T-helper 17 cell (primary cell): ENCODE measurements at places on chromosomes 3 and 15.

GRCh38 chr3:62631488-62631887 is 243.7 kb downstream of the CADPS start:
- DNase-seq: no peak

GRCh38 chr15:63729115-63729884 is 104.4 kb downstream of the HERC1 start:
- DNase-seq: no peak

- no peak for DNase-seq
Observed at GRCh38 chr3:62167566-62168262, 205.6 kb downstream of the FEZF2 start.

GRCh38 chr3:157469561-157470294 is 33.1 kb downstream of the PTX3 start:
- DNase-seq: no peak

DNA sequence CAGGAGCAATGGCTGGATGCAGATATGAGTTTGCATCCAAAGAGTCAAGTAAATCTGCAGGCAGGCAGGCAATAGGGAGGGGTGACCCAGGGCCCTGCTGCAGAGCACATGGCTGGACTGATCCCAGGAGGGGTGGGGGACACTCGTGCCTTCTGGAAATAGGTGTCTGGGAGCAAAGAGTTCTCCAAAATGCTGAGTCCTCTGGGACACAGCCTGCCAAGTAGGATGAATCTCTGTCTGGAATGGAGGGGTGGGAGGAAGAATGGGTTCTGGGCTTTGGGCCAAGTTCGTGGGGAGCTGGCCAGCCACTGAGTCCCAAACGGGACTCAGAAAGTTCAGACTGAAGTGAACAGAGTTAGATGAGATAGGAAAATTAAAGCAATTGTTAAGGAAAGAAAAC is 214.5 kb downstream of the MTHFS start:
- no peak for DNase-seq

- DNase-seq: no peak
Observed at GRCh38 chr15:65323071-65323511, 18.6 kb downstream of the RNU5B-1 start.

DNA sequence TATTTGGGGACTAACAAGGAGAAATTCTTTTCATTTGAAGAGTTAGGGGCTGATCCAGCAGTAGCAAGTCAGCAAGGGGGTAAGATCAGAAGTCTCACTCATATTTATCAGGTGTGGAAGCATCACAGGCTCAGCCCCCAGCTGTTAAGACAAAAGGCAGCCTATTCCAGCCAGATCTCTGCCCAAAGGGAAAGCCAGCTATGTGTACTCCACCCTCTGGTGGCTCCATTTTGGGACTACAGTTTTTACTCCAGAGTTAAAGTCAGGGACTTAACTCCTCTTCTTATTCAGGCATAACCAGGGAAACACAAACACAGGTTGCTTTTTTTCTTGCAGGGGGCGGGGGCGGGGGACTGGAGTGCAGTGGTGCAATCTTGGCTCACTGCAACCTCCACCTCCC is 19.2 kb downstream of the UBP1 start:
- DNase-seq: no peak

DNA sequence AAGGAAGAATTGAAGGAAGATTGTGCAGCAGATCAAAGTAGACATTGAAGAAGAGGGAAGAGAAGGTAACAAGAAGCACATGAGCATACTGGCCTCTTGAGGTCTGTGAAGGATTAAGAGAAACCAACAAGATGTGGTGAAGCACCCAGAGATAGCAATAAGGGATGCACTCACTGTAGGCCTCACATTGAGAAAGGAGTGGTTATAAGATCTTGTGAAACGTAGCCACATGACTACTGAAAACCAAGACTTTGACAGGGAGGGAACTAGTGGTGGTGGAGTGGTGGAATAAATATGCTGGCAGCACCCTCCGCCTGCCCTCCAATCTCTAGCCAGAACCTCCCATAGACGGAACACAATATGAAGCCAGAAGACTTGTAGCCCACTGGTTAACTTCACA is 651.2 kb downstream of the DIPK2A start:
- DNase-seq: no peak

DNA sequence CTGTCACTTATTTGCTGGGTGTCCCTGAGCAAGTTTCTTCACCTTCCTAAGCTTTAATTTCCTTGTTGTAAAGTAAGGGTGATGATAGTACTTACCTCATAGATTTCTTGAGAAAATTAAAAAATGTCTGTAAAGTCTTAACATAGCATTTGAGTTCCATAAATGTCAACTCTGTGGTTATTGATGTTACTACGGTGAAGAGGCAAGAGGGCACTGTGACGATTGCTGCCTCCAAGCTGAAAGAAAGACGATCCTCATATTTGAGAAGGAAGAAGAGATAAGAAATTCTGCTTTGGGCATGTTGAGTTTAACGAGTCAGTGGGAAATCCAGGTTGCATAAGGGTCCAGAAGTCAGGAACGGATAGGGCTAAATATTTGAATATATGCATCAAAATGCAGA is 240.8 kb upstream of the ZPLD1 start:
- no peak for DNase-seq

DNA sequence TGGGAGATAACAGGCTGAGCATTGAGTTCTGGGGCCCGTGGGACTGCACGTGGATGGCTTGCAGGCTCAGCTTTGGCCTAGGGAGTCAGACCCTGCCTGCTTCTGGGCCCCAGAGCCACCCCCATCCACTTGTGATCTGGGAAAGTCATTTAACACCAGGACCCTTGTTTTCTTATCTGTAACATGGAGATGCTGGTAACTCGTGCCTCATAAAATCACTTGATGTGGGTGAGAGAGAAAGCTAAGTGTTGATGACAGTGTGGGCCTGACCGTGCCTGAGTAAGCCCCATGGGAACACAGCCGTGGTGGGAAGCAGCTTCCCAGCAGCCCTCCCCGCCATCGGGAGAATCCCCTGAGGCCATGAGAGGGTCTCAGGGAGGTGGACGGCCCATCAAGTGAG is 378.1 kb downstream of the GABRB3 start:
- no peak for DNase-seq

DNA sequence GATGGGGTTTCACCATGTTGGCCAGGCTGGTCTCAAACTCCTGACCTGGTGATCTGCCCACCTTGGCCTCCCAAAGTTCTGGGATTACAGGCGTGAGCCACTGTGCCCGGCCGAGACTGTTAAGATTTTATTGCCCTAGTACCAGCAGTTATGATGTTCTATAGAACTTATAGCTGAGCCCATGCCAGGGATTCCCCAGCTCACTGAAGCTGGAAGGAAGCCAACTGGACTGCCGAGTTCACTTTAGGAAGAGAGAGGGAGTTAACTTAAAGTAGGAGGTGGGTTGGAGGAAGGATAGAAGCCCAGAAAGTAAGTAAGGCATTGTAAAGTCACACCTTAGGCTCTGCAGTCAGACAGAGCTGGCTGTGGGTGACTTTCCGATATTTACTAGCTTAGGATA is 101.1 kb upstream of the BOC start:
- no peak for DNase-seq

DNA sequence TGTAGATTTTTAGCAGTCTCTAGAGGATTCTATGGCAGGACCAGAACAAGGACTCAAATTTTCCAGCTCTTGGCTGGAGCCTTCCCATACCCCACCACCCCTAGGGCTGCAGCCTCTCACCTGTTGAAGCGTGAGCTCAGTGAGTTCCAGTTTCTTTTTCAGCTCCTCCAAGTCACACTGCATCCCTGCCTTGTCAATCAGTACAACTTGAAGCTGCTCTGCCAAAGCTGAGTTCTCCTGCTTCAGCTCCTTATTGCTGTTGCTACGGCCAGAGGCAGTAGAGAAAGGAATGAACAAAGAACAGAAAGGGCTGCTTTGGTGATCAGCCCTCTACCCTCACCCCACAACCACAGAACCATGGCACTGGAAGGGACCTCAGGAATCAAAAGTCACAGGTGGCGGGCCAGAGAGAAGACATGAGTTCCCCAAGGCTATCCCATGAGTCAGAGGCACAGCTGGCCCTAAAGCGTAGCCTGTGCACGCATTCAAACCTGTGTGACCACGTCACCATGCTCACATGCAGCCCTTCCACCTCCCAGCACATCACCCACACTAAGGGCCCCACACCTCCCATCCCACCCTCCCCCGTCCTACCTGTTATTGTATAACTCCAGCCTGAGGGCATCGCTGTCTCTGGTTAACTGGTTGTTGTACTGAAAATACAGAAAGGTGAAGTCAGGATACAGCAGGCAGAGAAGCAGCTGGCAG is 83.3 kb upstream of the C2CD4B start:
- no peak for DNase-seq

GRCh38 chr3:186589121-186589520 is 18.6 kb downstream of the DNAJB11 start:
- no peak for DNase-seq

- DNase-seq: no peak
Observed at GRCh38 chr3:59734061-59734460, 684.2 kb upstream of the CFAP20DC start.

GRCh38 chr3:119417771-119418512 is 45.5 kb downstream of the TMEM39A start:
- no peak for DNase-seq

GRCh38 chr15:69919816-69920215 is 177.9 kb downstream of the TLE3 start:
- DNase-seq: no peak

- no peak for DNase-seq
Observed at GRCh38 chr15:37076543-37076942, 23.8 kb downstream of the MEIS2 start.

- DNase-seq: no peak
Observed at GRCh38 chr3:13008155-13008995, 64.9 kb downstream of the IQSEC1 start.

DNA sequence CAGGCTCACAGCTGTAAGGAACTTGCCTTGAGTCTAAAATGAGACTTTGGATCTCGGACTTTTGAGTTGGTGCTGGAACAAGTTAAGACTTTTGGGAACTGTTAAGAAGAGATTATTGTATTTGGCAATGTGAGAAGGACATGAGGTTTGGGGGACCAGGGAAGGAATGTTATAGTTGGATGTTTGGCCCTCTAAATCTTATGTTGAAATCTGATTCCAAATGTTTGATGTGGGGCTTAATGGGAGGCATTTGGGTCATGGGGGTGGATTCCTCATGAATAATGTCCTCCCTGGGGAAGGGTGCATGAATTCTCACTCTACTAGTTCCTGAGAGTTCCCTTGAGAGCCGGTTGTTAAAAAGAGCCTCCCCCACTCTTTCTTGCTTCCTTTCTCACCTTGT is 18.5 kb upstream of the CHCHD6 start:
- no peak for DNase-seq

DNA sequence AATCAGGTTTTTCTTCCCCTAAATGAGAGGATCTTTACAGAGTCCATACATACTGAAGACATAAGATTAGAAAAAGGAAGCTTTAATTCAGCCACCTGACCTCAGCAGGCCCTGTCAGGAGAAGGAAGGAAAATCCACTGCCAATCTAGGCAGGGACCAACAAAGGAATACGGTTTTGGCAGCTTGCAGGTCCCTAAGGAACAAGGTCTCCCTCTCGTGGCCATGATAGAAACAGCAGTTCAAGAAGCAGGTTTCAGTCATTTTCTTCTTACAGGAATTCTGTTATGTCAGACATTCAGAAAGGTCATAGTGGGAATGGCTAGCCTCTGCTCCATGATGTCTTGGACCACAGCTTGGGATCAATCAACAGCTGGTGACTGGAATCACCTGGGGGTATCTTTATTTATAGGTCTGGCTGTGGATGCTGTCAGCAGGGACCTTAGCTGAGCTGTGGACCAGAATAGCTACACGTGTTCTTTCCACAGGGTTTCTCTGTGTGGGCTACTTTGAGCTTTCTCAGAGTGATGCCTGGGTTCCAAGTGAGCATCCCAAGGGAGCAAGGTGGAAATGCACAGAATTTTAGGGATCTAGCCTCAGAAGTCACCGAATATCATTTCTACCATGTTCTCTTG is 9.4 kb upstream of the CMSS1 start:
- DNase-seq: no peak

DNA sequence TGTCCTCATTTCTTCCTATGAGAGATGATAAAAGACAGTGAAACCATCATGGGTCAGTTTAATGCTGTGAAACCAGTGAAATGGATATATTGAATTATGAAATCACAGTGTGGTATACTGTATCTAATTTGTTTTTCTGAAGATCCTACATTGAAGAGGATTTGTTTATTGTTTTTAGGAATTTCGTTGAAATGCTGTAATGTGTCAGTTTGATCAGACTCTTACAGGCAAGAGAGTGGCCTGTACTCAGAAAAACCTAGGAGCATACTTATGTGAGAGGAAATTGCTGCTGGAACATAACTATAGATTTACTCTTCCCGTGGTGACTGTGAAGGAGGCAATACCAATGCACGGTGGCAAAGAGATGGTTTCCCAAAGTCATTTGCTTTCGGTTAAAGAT is 29.1 kb upstream of the ONECUT1 start:
- DNase-seq: no peak

- DNase-seq: no peak
Observed at GRCh38 chr3:133115176-133115575, 77.0 kb downstream of the TMEM108 start.

- no peak for DNase-seq
Observed at GRCh38 chr3:65483011-65483410, 555.7 kb downstream of the MAGI1 start.

- DNase-seq: no peak
Observed at GRCh38 chr3:77746892-77747291, 707.0 kb downstream of the ROBO2 start.

DNA sequence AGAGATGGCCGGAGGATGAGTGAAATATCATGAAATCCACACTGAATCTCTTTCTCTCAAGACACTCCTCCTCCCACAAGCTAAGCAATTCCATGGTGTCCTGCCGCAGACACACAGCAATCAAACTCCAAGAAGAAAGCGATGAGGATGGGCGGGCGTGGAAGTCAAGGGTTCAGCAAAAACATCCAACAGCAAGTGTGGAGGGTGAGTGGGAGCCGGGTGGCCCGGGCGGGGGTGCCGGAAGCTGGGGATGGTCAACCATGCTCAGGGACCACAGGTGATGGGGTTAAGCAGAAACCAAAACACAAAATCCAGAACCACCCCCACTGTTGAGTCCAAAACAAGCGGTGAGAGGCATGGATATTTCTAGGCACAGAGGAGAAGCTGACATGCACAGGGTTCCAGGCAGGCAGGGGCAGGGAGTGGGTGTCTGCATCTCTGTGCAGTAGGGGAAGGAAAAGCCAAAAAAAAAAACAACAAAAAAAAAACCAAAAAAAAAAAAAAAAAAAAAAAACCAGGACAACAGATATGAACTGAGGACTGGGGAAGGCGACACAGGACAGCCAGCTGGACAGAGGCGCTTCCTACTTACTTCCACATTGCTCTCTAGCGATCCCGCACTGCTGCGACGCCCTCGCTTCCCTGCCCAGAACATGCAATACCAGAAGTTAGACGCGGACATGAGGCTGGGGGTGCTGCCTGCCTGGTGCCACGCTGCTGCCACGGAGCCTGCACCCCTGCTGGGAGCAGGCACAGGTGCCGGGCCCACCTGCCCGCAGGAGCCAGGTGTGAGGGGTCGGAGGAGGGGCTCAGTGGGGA is 61.0 kb upstream of the RPL32 start:
- no peak for DNase-seq
